ENCODE measurements at places on chromosomes 4 and X.

- DNase-seq, result no peak
Measured at GRCh38 chr4:67020438-67020797, 524.9 kb downstream of the CENPC start.

- DNase-seq, result no peak
Measured at GRCh38 chr4:41014158-41014557, 200.2 kb downstream of the APBB2 start.

- DNase-seq, result no peak
Measured at GRCh38 chr4:55951191-55951922, 2.6 kb downstream of the CEP135 start.

DNA sequence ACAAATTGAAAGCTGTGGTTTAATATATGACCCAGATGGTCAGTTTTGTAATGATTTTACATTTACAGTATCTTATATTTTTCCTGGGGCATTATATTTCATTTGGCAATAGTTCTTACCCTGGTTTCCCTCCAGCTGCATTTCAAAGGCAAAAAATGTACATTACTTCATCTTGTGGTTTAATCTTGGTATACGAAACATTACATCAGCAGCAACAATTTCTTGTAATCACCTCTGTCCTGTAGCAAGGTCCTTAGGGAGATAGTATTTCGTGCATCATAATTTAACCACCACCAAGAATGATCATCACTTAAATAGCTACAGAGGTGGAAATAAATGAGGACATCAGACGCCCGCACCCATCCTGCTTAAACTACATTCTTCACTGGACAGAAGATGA, 48.8 kb downstream of the HS6ST2 start:
- DNase-seq, result no peak

DNA sequence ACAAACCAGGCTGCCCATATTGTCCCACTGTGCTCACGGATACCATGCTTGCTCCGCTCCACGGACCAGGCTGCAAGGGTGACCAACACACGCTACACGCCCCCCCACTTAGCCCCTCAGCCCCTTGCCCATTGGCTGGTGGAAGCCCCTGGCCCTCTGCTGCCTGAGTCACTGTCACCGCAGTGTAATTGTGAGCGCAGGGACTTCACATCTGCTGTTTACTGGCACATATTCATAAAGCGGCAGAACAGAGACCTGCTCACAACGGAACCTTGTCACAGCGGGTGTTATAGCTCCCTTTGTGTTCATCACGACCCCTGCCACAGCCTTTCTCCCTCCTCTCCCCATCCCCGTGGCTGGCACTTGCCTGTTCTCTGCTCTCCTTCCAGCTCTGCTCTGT, 83.7 kb downstream of the PSAPL1 start:
- DNase-seq, result no peak

DNA sequence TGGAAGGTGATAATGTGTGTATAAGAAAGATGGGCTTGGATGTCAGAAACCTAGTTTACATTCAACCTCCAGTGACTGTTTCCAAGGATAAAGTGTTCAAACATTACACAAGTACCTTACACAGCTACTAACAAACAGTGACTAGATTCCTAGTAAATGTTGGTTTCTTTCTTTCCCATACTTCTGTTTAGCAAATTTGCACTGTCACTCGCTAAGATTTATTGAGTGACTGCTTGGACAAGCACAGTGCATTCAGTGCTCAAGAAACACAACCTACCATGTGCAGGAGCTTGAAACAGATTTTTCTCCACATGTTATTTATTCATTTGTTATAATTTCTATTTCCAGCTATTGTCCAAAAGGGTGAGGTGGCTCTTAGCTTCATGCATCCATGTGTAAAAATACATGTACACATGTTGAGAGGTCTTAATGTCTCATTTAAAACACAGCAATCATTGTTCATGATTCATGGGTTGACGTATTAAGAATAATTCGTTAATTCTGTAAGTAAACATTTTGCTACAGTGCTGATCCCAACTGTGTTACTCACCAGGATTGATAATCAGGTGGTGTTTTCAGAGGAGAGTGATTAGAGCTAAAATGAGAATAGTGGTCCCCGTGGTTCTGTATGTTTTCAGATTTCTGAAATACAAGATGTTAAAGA, 153.0 kb downstream of the DCLK2 start:
- DNase-seq, result no peak
